ENCODE measurements at places on chromosomes 5 and 9. TPM values are rescaled to one million over a fixed set of nuclear protein-coding genes. Genes with fewer than 3 reads are reported as not detected.

DNA sequence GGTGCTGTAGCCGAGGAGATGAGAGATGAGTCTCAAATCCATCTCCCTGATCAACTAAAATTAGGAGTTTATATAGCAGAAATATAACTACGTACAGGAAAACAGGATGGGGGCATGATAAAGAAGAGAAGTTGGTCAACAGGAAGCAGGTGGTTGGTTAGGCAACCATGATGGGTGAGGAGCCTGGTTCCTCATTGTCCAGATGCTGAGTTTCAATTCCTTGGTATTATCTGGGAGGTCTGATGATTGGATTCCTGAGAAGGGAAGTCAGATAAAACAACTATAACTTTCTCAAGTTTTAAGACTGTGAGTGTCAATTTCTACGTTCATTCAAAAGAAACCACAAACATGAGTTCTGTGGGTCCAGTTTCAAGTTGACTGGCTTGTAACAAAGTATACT lies 323.9 kb downstream of the MTRR start:
- DNase-seq = no peak

Gene OR2V2
- total RNA-seq = not detected

DNA sequence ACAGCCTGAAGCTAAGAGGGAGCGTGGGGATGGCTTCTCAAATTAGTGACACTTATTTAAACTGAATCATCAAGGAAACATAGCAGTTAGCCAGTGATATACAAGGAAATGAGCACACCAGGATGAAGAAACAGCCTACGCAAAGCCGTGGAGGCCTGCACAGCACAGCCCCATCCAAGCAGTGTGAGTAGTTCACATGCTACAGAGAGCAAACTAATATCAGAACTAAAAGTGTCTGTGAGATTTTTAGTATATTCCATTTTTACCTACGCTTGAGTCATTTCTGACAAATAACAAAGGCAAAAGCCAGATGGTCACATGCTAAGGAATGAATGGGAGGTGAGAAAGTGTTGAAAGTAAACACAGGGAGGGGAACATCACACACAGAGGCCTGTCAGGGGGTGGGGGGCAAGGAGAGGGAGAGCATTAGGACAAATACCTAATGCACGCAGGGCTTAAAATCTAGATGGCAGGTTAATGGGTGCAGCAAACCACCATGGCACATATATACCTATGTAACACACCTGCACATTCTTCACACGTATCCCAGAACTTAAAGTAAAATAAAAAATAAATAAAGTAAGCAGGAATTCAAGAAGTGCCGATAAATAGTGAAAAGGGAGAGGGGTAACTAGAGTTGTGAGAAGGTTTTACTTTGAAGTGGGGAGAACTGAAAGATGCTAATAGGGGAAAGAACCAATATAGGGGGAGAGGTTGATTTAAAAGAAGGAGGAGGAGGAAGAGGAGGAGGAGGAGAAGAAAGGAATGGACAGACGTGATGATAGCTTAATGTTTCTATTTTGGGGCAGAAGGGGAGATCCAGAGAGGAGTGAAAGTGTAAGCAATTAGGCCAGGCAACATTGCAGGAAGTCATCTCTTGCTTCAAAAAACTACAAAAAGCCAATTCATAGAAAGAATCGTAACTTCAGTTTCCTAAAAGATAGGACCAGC lies 100.9 kb upstream of the PTGER4 start:
- peak; percentile 24 for DNase-seq

Gene IFNA21
- not detected for total RNA-seq

Gene ZNF462
- 0.93 TPM for total RNA-seq

Measured in natural killer cell (primary cell).